ENCODE measurements at places on chromosomes 12 and 14. TPM values are rescaled to one million over a fixed set of nuclear protein-coding genes. Genes with fewer than 3 reads are reported as not detected.

DNA sequence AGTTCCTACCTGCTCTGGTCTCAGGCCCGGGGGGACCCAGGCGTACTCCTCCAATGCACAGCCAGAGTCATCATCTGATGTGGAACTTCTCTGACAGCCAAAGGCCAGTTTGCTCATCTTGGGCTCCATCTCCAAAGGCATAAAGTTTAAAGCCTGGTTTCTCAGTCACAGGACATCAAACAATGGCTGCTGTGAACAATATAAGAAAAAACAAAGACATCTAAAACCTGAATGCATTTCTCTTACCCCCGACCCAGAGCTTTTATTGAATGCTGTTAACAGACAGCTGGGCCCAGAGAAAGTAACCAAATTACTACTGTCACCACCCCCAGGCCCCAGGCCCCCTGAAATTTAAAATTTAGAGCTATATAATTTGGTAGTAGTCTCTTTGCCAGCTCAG lies 117.2 kb downstream of the PRICKLE1 start:
- no peak for DNase-seq

- DNase-seq = no peak
These were observed 26.2 kb downstream of the SUSD6 start for GRCh38 chr14:69637503-69638031.

SDR9C7 gene
- total RNA-seq = not detected

MSI1 gene
- not detected for total RNA-seq

- DNase-seq = no peak
These were observed 13.3 kb upstream of the VRK1 start for GRCh38 chr14:96783915-96784224.

PAH gene
- total RNA-seq = not detected

BDKRB1 gene
- not detected for total RNA-seq

All from dermis blood vessel endothelial cell (primary cell).